ENCODE measurements at places on chromosomes 2 and 18.
A peak's percentile ranks its signal among the peaks of the same experiment; 100 is the strongest.

GRCh38 chr18:4704781-4705180 lies 249.7 kb upstream of the DLGAP1 start:
- no peak for ATAC-seq

DNA sequence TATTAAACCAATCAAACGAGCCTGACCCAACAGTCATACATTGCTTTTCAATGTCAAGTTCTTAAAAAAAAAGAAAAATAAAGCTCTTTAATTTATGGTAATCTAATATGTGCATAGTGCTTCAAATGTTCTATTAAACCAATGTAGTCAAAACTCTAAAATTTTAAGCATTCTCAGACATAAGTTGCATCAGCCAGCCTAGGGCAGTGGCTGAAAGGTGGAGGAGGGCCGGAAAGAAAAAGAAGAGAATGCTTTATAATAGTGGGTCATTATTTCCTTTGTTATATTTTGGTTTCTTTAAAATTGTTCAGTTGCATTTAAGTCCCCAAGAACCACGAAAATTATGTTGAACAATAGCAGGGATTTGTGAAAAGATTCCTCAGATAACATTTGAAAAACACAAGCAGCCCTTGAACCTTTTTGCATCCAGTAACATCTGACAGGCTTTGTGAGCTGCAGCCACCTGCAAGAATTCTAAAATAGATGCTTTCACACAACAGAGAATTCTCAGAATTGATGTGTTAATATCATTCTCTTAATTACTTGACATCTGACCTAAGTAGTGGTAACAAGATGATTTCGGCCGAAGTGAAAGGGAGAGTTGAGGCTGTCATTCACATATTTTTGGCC lies 252.1 kb downstream of the CDCA7 start:
- ATAC-seq = no peak

- no peak for ATAC-seq
Observed at GRCh38 chr2:74560591-74560990, 6.1 kb downstream of the DOK1 start.

DNA sequence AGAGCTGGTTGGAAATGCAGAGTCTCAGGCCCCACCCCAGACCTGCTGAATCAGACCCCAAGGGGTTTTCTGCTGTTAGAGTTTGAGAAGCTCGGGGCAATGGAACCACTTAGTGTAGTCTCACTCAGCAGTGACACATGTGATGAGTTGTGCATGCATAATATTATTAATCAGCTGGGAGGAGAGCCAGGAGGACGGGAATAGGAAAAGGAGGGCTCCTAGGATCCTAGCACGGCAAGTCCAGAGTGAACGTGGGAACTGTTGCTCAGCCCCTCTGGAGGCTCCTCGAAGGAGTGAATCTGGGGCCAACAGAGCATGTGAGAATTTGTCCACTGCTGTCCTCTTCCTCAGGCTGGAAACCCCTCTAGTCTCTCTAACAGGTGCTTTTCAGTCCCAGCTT lies 87.1 kb downstream of the HS1BP3 start:
- peak; percentile 38 for ATAC-seq

DNA sequence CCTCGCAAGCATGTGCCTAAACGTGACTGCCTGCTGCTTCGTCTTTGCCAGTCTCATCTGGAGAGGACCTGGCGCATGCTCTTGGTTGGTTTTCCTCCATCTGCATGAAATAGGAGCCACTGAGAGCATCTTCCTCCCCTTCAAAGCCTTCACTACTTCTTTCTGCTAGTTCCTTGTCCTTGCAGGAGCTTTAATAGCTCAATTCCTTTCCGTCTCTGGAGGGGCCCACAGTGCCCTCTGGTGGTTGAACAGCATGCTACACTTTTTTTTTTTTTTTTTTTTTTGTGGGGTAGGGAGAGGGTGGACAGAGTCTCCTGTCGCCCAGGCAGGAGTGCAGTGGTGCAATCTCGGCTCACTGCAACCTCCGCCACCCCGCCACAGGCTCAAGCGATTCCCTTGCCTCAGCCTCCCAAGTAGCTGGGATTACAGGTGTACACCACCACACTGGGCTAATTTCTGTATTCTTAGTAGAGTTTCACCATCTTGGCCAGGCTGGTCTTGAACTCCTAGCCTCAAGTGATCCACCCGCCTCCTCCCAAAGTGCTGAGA lies 59.6 kb downstream of the SP110 start:
- peak; percentile 56 for ATAC-seq

DNA sequence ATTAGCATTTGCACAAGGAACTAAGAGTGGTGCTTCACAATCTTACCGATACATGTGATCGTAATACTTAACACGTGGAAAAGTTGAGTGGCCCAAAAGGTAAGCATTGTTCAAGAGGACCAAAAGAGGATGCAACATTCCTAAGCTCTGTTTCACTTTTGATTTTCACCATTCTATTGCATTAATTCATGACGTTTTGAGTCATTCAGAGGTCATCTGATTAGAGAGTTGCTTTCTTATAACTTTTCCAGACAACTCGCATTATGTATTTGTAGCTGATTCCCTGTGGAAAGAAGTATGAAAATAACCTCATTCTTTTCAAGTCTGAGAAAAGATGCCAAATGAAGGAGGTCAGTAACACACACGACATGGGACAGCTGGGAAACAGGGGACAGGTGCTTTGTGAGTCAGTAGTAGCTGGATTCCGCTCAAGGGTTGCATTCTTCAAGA lies 344.4 kb downstream of the RND3 start:
- ATAC-seq = no peak

GRCh38 chr2:236733156-236733555 lies 163.5 kb downstream of the ACKR3 start:
- no peak for ATAC-seq

GRCh38 chr2:29139152-29139551 lies 23.9 kb downstream of the CLIP4 start:
- ATAC-seq = no peak

- ATAC-seq = no peak
Observed at GRCh38 chr2:149884871-149885270, 297.3 kb upstream of the MMADHC start.

DNA sequence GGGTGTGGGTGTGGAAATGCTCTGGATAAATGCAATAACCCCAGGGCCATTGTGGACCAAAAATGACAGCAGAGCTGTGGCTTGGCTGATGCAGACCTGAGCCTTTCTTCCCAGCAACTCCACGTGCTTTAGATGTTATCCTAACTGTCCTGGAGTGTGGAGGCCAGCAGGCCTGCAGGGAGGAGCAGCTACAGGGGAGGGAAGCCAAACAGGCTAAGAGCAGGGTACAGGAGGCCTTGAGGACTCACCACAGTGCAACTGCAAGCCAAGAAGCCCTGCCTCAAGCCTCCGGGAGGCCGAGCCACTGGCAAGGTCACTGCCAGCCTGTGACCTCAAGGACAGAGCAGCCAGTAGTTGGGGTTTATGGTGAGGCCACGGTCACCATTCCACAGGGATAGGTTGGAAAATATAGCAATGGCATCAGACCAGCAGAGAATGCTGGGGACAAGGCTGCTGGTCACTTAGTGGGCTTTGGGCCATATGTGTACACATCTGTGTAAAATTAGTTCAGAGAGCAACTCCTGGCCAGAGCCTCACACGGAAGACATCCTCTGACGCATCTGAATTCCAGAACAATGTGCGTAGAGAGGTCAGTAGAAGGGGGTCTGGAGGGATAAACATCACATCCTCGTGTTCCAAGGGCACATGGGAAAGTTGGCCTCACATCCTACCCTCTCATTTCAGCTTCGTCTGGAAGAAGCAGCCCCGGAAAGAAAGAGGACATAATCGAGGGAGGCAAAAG lies 76.2 kb upstream of the UPP2 start:
- no peak for ATAC-seq

GRCh38 chr2:54228945-54229344 lies 27.1 kb downstream of the TSPYL6 start:
- ATAC-seq = no peak

DNA sequence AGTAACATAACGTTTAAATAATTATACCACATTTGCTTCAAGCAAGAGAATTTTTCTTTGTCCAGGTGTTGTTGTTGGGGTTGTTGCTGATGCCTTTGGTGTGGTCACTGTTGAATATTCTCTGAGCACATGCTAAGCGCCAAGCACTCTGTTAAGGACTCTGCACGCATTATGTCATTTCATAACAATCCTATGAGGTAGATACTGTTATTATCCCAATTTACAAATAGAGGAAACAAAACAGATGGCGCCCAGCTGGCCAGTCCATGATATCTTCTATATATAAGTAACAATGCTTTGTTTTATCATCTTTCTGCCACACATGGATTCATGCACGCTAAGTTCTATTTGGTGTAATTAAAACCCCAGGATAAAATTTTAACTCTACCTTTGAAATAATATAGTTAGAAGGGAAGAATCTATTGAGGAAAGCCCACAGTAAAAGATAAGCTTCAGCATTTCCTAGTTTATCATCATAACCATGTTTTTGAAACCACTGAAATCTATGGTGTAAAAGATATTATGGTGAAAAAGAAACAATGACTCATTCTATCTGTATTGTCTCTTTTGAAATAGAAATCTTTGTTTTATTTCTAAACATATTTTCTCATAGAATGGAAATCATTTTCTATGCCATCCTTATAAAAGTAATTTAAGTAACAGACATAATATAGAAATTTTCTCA lies 199.7 kb downstream of the PID1 start:
- no peak for ATAC-seq

DNA sequence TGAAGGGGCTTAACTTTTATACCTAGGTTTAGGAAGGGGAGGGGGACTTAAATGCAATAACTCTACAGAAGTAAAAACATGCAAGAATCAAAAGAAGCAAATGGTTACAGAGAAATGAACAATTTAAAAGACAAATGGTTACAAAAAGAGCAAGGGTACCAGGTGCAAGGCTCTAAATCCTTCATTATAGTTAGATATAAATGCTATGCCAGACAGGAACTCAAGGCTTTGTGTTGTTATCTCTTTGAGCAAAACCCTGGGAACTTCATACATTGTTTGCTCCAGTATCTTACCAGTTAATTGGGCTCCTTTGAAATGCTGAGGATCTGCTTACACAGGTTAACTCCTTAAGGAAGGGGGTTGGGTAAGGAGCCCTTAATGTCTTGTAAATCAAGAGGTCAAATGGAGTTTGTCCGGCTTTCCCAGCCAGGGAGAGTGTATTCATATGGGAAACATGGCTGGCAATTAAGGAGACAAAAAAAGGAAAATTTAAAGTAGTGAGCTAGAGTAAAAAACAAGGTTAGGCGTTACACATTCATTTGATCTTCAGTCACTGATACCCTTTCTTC lies 347.5 kb downstream of the CELF4 start:
- ATAC-seq = no peak

- ATAC-seq = peak; percentile 94
Observed at GRCh38 chr2:36246320-36246990, 109.1 kb upstream of the CRIM1 start.

- ATAC-seq = no peak
Observed at GRCh38 chr2:219739066-219739465, 111.6 kb downstream of the SLC4A3 start.

GRCh38 chr2:83915381-83915780 lies 543.7 kb downstream of the SUCLG1 start:
- no peak for ATAC-seq

- no peak for ATAC-seq
Observed at GRCh38 chr2:26394694-26395093, 7.0 kb upstream of the DRC1 start.

DNA sequence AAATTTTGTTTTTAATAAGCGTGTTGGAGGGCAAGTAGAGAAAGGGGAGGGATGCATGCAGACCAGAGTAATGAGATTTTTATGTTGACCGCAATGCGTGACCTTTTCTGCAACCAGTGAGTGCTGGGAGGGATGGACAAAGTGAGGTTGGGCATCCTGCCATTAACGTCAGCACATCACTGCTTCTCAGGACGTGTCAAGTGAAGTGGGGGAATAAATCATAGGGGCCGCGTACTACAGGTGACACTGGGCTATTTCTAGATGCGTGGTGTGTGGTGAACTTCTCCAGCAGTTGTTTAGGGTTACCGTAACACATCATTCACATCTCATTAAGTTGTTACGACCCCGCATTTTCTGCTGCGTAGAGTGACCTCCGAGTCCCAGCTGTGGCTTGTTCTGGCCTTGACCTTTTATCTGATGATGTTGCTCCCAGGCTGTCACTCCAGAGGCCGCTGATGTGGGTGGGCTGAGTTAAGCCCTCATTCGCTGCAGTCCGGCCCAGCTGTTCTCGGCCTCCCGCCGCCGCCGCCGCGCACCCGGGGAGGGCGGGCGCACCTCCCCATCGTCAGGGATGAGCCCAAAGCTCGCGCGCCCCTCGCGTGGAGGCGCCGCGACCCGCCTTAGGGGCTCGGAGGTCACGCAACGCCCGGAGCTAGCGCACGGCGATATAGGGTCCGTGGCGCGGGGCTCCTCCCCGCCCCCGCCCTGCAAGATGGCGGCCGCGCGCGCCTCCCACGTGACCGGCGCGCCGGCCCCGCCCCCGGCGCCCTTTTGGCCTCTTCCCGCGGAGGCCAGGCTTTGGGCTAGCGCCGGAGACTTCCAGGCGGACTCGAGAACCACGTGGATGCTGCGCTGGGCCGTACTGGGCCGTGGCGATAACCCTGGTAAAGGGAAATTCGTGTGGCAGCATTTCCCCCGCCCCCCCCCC lies 3.5 kb downstream of the ZCCHC2 start:
- ATAC-seq = peak; percentile 31

GRCh38 chr2:101344137-101344536 lies 35.6 kb upstream of the RNF149 start:
- no peak for ATAC-seq

DNA sequence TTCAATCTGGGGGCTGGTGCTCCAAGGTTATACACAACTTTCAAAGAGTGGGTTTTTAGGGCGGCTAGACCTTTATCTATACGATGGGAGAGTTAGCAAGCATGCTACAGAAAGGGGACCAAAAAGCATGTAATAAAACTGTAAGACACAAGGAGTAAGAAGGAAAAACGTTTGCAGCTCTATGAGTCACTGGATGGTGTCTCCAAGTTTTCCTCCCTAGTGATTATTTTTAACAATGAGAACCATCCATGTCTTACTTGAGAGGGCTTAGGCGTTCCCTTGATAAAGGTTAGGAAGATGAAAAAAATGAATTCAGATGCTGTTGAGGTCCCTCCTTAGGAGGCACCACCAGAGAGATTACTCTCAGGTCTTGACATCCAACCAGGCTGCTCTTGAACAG lies 75.9 kb downstream of the HRH4 start:
- no peak for ATAC-seq

DNA sequence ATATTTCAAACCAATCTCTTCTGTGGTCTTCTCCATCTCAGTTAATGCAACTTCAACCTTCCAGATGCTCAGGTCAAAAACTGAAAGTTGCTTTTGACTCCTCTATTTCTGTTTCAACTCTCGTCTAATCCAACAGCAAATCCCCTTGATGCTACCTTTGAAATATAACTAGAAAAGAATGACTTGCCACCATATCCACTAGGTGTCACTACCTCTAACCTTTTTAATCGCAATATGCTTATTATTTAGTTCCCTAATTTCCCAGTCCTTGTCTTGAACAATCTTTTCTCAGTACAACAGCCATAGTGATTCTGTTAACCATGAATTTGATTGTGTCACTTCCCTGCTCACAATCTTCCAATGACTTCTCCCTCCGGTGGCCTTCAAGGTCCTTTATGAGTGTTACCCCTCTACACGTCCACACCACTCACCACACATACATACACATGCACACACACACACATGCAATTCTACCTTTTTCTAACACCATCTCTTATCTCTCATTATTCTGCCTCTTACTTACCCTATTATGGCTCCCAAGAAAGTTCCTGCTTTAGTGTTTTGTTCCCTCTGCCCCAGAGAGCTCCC lies 245.5 kb upstream of the KCNJ3 start:
- no peak for ATAC-seq
